ENCODE measurements at places on chromosomes 1 and 21.

- no peak for DNase-seq
These were observed 161.1 kb upstream of the DUSP10 start for GRCh38 chr1:221902961-221903360.

DNA sequence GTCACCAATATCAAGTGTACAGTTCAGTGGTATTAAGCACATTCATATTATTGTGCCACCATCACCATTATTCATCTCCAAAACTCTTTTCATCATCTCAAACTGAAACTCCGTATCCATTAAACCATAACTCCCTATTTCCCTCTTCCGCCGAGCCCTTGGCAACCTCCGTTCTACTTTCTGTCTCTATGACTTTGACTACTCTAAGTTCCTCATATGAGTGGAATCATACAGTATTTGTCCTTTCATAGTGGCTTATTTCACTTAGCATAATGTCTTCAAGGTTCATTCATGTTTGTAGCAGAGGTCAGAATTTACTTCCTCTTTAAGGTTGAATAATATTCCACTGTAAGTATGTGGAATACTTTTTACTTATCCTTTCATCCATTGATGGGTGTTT is 21.7 kb downstream of the SELP start:
- DNase-seq: no peak

- DNase-seq: no peak
These were observed 1079.8 kb downstream of the ADGRL2 start for GRCh38 chr1:82880506-82880905.

DNA sequence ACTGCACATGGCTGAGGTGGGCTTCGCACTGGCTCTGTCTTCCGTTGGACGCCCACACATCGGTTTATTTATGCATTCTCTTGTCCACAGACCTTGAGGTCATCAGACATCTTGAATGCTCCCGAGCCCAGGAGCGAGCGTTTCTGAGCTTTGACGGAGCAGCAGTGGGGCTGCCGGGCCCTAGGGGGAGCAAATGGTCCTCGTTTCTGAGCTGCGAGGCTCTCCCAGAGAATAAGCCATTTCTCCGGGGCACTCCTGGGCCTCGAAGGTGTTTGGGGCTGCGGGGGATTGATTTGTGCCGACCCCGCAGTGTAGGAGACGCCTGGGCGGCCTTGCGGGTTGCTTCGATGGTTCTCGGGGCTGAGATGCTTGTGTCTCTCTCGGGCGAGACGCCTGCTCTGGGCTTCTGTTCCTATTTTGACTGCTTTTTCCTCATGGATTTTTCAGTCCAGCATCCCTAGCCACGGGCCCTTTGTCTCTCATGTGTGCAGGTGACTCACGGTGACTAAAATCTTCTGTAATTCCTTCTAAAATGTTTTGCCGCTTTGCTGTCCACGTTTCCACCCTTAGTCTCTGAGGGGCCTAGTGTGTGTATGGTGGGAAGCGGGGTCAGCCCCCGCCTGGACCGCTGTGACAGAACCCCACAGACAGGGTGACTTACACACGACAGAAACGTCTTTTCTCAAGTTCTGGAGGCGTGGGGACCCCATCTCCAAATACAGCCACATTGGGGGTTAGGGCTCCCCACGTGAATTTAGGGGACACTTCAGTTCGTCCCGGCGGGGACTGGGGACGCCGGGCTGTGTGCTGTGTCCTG is 62.1 kb downstream of the FAAP20 start:
- DNase-seq: peak; percentile 43

- no peak for DNase-seq
These were observed 27.7 kb upstream of the AJAP1 start for GRCh38 chr1:4626560-4627319.

Data from stimulated activated naive CD8-positive, alpha-beta T cell treated with anti-CD3 and anti-CD28 coated beads, Interleukin-15, Interleukin-2, amounts not matched to agents 100 U/mL and 50 U/mL, for 24 hours (primary cell).